ENCODE measurements at places on chromosomes 1 and 21.
A peak's percentile ranks its signal among the peaks of the same experiment; 100 is the strongest.

DNA sequence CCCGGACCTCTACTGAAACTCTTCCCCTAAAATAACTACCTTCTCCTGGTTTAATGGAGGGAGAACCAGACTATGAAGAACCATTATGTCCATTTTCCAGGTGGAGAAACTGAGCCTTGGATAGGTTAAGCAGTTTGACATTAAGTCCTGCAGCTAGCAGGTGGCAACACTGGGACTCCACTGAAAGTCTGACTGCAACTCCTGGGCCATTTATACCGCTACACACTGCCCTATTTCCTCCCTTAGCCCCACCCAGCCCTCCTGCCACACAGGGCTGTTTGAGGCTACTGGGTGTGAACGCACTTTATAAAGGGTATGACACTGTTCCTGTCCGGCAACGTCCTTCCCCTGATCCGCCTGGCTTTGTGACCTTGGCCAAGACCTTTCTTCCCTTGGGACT is 511 bp upstream of the INPP5B start:
- no peak for DNase-seq

DNA sequence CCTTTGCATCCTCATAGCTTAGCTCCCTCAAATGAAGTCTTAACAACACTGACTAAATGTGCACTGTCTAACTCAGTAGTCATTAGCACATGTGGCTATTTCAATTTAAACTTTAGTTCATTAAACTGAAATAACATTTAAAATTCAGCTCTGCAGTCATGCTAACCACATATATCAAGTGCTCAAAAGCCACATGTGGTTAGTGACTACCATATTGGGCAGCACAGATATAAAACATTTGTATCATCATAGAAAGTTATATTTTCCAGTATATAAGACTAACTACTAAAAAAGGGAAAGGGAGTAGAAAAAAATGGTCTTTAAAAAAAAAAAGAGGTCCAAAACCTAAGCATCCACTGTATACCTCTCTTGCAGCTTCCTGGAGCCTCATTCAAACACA is 64.1 kb downstream of the SETD4 start:
- DNase-seq = no peak

DNA sequence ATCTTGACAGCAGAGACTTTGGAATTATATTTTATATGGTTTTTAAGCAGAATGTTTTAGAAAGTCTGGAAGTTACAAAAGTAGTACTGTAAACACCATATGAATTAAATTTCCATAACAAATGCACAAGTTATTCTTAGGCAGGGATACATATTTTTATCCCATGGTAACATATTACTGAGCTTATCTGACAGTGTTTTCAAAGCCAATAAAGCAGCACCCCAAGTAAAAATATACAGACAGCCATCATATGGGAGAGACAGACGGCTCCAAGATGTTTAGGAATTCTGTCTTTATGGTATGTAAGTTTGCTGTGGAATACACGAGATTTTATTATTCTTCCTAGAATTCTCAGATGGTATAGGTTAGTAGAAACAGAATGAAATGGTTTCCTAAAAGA is 12.0 kb upstream of the GNG4 start:
- DNase-seq = no peak

- no peak for DNase-seq
Measured at GRCh38 chr1:112358798-112359408, 37.1 kb upstream of the CTTNBP2NL start.

DNA sequence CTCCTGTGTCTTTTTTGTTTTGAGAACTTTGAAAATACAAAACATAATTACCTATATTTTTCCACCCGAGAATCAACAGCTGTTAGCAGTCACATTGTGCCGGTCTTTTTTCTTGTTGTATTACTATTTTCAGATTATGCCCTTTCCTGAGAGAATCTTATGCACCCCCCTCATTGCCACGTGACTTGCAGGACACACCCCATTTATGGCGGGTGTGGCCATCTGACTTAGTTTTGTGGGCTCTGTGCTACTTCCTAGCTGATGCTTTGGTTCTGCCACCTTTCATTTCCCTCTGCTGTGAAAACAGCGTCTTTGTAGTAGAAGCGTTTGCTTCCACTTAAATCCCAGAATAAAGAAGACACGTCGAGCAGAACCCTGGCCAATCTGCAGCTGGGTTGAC is 82.8 kb upstream of the SOX13 start:
- peak; percentile 8 for DNase-seq

DNA sequence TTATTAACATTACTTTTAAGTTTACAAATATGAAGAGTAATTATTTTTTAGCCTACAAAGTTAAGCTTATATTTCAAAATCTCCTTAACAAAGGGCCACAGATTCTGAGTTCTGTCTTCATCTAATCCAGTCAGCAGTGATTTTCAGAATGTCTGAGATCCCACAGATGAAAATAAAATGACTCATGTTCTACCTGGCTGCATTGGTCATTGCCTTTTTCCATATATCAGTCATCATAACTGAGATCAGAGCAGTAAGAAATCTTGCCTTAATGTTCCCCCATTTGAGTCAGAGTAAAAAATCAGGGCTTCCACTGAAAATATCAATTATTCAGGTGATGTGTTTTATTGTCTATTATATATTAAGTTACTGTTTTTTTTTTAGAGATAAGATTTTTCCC is 416.1 kb downstream of the MRPL39 start:
- no peak for DNase-seq

DNA sequence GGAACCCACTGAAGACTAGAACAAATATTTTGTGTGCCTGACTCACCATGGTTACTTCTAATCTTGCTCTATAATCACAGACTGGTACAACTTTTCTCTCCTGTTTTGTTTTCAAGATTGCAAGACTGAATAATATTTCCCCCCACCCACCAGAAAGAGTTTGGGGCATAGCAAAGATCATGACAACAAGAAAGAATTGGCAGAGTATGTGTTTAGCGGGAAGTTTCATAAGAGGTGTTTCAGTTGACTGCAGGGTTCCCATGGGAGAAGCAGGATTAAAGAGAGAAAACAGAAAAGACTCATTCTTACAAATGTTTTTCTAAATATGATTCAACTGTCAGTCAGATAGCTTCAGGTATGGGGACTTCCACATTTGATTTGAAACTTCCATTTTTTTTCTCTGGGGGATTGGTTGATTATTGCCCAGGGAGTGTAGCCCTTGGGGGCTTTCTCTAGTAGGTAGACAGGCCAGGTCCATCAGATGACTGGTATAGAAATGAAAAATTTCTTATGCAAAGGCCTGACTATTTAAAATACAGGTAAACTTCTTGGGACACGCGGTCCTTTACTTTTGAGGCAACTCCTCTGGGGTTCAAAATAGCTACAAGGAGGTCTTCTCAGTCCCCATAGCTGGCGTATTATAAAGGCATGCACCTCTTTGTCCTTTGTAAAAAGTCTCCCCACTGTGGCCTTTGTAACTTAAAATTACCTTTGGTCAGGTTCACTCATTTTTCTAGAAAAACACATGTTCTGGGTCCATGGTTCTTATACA is 13.9 kb downstream of the OR14I1 start:
- DNase-seq = no peak

GRCh38 chr1:42825036-42825851 is 8.0 kb upstream of the SVBP start:
- no peak for DNase-seq

GRCh38 chr1:4652631-4653327 is 1.6 kb upstream of the AJAP1 start:
- no peak for DNase-seq

GRCh38 chr1:183105449-183105848 is 80.6 kb upstream of the LAMC2 start:
- DNase-seq = no peak

DNA sequence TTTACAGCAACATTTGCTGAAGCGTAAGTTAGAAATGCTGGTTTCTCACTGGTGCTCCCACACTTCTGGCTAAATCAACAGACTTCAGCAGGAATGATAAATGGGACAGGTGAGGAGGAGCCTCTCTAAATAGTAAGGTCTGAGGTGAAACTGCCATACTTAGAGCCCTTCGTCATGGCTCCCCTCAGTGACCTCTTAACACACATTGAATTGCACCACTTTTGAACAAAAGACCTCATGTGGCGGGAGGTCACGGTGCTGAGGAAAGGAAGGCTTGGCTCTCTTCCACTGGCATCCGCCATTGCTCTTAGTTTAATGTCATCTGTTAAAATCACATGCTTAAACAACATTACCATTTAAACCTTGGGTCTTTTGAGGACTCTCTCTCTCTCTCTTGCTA is 3.4 kb downstream of the MAP3K7CL start:
- DNase-seq = no peak

- no peak for DNase-seq
Measured at GRCh38 chr1:20141466-20141865, 2.3 kb downstream of the PLA2G2F start.

DNA sequence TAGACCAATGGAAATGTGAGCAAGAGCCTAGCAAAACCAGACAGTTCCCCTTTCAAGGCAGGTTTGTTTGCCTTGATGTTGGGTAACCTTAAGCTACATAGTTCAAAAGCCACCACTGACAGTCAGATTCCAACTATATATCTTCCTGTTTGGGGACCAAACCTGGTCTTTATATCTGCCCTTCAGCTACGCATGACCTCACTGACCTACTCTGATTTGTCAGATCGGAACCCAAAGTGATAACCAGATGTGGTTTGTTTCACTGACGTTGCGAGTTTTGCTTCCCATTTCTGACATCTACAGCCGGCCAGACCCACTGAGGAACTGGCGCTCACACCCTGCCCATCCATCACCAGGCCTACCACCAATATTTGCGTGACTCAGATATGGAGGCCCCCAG is 361.1 kb upstream of the CHRM3 start:
- DNase-seq = no peak

DNA sequence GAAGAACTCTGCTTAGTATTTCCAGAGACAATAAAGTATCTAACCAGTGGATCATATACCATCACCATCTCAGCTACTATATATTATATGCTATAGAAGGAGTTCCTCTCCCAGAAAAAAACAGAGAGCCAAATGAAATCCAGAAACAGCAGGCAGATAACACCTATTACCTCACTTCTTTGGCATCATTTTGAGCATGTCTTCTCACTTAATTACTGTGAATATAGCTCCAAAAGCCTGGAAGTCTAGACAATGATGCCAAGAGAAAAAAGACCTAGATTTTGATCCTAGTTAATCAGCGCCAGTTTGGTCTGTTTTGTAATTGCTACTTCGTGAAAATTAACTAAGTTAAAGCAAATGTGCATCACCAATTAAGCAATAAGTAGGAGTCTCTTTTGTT is 131.3 kb downstream of the EIF4G3 start:
- DNase-seq = no peak

Measured in Jurkat, Clone E6-1 (cell line).